Fibroblast of gingiva (primary cell): ENCODE measurements at places on chromosomes 11 and 22.

DNA sequence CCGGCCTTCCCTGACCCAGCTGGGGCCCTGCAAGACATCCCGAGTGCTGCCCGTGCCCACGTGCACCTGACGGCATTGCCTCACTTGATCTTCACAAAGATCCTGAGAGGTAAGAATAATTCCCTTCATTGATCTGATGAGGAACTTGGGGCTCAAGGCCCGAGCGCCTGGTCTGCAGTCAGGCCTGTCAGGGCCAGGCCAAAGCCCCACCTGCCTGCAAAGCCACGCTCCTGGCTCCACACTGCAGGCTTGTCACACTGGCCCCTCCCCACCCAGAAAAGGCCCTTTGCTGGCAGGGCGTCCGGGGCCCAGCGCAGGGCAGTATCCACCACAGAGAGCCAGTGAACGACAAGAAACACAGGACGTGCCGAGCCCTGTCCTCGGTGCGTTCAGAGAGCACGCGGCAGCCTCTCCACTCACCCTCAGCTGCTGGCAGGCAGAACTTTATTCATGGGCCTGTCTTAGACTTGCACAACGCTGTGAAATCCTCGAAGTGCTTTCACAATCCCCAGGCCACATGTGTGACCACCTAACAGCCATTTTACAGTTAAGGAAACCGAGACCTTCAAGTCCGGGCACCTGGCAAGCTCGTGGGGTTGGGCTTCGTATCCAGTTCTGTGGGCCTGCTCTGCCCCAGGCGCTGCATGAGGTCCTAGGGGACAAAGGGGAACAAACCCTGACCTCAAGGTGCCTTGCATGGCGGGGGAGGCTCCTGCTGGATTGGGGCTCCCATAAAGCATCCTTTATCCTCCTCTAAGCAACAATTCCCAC lies 14.8 kb downstream of the KIAA0930 start:
- DNase-seq: peak; percentile 84

DNA sequence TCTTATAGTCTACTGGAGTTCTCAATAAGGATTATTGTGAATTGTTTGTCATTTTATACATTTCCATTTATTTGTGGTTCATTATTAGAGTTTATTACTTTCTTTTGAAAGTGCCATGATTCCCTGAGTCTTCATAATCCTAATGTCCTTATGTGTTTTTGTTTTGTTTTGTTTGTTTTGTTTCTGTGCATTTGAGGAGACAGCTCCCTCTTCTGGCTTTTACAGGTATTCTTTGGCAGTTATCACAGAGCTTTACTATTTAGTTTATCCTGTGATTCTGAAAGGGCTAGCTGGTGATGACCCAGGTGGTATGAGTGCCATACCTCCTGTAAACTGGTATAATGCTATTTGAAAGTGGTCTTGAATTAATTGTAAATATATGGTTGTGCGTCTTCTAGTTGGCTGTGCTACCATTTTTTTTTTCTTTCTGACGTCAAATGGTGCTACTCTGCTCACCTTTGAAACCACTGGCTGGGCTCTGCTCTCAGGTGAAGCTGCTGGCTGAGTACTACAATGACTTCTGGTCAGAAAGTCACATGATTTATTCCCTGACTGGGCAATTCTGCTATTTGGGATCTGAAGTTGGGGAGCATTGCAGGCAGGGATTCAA lies 751.2 kb downstream of the JRKL start:
- no peak for DNase-seq

- DNase-seq: no peak
Measured at GRCh38 chr11:73379189-73379880, 3.1 kb downstream of the RELT start.

DNA sequence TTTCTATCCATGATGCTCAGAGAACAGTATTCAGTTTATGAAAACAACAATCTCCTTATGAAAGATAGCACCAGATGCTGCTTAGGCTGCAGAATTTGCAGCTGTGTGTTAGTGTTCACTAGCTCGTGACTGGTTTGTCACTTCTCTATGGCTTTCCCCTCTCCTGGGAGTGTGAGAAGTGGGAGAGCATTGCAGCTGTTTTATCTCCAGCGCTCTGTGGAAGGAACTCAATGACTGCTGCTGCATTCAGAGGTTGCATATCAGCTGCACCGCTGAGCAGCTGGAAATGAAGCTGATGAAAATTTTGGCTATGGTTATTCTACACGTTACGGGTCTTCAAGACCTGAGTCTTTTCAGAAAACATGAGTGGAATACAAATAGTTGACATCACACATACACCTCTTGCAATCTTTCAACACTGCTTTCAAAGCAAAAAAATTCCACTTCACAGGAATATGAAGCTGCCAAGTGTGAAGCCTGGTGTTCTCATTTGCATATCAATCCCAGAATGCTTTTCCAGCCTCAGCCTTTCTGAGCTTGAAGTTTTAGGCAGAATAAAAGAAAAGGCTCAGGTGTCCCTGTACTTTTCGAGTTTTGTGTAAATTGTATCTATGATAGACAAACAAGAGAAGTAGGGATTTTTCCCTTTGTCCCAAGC lies 149.3 kb upstream of the DDI1 start:
- DNase-seq: no peak

- no peak for DNase-seq
Measured at GRCh38 chr11:61121917-61122316, 19.6 kb downstream of the CD5 start.

DNA sequence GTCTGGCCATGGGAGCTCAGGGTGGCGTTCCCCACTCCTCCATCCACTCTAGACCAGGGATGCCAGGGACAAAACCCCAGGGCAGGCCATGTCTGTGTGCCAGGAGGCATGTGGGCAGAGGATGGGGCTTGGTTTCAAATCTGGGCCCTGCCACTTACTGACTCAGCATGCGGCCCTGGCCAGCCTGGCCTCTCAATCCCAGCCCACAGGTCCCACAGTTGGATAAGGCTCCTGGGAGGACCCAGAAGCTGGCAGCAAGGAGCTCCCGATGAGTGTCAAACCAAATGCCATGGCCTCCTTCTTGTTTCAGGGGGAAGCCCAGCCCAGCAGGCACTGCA lies 1290.4 kb downstream of the BRD1 start:
- DNase-seq: no peak

DNA sequence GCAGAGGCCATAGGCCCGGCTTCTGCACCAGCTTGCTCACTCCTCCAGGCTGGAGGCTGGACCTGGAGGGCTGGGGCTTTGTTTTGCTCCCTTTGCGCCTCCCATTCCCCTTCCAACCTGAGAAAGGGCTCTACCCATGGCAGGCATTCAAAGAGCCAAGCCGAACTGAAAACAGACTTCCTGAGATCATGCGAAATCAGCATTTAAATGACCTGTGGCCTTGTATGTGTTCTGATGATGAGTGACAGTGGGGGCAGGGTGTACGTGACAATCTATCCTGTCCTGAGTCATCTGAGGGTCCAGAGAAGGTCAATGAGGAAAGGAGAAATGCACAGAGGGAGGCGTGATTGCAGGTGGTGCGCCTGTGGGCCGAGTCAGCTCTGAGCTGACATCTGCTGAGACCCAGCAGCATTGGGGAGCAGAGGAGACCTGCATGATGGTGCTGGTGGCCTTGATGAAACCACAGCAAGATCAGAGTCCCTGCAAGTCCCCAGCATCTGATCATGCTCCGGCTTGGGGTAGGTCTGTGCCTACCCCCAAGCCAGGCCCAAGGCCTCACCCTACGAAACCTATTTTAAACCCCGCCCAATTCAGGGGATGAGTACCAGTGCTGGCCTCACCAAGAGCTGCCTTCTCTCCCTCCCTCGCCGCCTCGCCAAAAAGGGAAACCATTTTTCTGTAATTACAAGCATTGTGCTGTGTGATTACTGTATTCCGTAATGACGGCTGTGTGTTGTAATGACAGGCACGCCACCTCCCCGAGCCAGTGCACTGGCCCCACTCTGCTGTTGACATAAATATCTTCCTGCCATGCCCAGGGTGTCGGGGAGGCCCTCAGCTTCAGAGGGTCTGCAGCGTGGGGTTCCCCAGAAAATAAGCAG lies 95.2 kb upstream of the ANO1 start:
- no peak for DNase-seq

DNA sequence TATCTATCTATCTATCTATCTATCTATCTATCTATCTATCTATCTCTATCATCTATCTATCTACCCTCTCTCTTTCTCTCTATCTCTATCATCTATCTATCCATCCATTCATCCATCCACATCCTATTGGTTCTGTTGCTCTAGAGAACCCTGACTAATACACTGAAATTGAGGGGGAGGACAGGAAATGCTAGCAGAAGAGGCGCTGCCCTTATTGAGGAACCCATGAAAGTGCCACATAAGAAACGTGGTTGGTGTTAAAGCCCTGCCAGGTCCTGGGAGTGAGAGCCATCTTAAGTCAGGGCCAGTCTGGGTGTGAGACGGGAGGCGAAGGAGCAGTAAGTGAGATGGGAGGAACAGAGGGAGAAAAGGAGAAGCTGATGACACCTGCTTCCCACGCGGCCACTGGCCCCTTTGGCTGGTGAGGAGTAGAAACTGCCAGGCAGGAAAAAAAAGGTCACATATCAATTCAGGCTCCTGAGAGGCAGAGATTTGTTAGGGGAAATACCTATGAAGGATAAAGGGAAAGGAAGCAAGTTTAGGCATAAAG lies 87.9 kb upstream of the PLET1 start:
- DNase-seq: no peak

DNA sequence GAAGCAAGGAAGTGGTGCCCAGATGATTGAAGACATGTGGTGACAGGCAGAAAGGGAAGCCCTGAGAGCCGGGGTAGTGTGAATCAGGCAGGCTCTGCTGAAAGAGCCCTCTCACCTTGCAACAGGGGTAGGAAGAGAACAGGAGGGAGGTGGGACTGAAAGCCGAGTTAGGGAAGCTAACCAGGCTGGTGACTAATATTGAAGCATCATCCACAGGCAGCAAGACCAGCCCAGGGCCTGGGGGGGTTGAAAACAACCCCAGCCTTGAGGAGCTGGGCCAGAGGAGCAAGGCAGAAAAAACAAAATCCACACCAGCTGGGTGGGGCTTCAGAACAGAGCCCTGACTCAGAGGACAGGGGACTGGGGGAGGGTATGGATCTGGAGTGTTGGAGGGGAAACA lies 35.0 kb upstream of the CRTAM start:
- peak; percentile 60 for DNase-seq

GRCh38 chr22:22983123-22983522 lies 87.2 kb upstream of the GNAZ start:
- DNase-seq: no peak

- DNase-seq: no peak
Measured at GRCh38 chr11:15958910-15959309, 397.4 kb downstream of the SOX6 start.

GRCh38 chr22:45842291-45842991 lies 134.5 kb downstream of the WNT7B start:
- DNase-seq: no peak

DNA sequence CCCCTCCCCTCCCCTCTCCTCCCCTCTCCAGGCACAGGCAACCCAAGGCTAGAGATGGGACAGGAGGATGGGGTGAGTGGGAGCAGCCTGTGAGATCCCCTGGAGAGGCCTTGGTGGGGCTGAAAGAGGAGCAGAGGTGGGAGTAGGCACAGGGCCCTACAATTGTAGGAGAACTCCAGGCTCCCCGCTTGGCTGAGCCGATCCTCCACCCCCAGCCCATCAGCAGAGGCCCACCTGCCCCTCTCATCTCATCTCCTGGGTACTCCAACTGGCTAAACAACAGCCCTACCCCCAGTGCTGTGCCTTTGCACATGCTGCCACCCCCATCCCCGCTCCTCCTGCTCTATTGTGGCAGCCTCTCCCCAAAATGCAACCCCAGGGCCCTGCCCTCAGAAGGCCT lies 52.0 kb upstream of the A4GALT start:
- DNase-seq: no peak

- DNase-seq: no peak
Measured at GRCh38 chr11:32779136-32779535, 15.3 kb downstream of the CCDC73 start.

- no peak for DNase-seq
Measured at GRCh38 chr11:86183694-86184093, 60.9 kb upstream of the EED start.

DNA sequence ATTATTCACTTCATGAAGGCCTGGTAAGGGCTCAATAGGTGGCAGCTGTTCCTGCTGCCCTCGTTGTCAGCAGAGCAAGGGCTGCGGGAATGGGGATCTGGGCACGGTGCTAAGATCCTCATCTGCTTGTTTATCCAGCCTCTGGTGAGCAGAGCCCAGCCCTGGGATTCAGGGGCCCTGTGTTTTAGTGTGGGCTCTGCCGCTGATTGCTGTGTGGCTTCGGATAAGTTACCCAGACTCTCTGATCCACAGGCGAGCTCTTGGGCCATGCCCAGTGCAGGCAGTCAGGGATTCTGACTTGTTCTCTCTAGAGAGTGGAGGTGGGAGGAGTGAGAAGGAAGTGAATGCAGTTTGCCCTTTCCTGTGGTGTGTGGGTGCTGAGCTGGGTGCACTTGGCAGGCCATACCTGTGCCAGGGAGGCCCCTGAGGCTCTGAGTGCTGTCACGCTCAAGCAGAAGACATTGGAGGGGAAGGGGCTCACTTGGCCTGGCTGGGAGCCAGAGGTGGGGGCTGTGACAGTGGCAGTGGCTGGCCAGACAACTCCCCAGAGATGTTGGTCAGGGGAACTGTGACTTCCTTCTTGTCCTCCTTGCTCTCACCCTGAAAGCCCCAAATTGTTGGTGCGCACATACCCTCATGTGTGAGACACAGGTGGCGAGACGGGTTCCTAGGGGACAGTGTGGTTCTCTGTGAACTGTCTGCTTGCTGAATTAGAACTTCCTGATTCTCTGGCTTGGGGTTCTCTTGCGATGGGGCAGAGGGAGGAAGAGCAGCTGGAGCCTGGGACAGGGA lies 43.7 kb downstream of the CD82 start:
- DNase-seq: no peak

DNA sequence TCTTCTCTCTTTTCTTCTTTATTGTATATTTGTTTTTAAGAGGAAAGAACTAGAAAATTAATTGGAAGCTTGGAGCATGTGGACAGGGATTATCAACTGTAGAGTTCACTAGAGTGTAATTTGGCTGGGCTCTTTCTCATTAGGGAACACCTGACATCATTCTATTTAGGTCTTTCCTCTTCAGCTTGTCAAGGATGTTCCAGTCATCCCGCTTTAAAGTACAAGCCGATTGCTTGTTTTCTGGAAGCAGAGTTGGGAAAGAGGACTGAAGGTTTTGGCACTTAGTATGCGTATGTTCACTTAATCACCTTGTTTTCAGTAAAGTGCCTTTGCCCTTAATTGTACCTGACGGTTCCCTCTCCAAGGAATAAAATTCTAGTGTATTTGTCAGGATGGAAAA lies 111.6 kb downstream of the WNT11 start:
- DNase-seq: no peak

DNA sequence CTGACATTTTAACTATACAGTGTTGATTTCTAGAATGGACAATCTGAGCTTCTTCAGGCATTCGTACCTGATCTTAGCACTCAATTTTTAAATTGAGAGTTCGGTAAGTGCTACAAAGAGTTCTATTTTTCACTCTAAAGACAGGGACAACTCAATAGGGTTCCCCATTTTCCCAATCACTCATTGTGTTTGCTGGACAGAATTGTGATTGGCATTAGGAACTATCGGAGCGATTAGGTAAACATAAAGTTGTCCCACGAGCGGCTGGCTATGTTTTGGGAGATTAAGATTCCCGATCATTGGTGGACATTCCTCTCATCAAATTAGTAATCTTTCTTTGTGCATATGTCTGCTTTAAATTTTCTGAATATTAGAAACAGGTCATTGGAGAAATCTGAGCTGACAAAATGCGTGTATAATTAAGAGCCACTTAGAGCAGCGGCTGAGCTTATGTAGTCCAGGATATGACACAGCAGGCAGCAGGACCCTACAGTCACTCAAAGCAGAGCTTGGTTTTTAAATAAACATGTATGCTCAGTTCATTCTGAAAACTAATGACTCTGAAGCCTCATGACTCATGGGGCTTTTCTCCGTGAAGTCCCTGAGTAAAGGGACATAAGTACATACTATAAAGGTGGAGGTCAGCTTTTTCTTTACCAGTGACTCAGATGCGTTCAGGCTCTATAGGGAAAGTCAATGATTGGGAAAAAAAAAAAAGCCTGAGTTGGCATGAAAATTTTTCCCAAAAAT lies 109.4 kb downstream of the GRIA4 start:
- peak; percentile 16 for DNase-seq
